ENCODE measurements at places on chromosomes 3 and 15.

GRCh38 chr3:191239407-191240031 lies 40.5 kb downstream of the OSTN start:
- DNase-seq, result no peak

GRCh38 chr15:94793641-94794040 lies 562.3 kb downstream of the MCTP2 start:
- no peak for DNase-seq

DNA sequence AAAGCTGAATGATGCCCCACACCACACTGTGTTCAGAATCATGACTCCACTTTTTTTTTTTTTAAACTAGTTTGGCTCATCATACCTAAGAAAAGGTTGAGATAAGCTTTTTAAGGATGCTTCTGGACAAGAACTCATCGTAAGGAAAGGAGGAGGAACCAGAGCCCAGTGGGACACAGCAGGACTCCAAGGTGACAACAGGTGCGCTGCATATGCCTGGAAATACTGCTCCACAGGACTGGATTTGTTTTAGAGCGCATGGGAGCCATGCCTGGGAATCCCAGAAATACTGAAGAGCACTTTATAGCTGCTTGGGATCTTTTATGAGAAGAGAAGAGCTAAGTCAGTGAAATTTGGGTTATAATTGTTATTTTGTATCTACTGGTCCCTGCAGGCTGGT lies 93.4 kb downstream of the NEDD4 start:
- DNase-seq, result no peak

DNA sequence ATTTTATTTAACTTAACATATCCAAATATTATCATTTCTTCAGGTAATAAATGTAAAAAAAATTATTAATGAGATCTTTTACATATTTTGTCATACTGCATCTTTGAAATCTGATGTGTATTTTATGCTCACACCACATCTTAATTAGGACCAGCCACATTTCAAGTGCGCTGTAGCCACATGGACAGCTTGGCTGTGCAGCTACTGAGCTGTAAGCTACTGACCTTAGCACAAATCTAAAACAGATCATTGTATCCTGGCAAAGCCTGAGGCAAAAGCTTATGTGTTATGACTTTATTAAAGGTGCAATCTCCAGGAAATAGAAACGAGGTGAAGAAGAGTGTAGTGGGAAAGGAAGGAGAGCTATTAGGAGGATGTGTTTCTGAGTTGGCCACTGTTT lies 126.7 kb upstream of the UBE2E2 start:
- DNase-seq, result no peak

DNA sequence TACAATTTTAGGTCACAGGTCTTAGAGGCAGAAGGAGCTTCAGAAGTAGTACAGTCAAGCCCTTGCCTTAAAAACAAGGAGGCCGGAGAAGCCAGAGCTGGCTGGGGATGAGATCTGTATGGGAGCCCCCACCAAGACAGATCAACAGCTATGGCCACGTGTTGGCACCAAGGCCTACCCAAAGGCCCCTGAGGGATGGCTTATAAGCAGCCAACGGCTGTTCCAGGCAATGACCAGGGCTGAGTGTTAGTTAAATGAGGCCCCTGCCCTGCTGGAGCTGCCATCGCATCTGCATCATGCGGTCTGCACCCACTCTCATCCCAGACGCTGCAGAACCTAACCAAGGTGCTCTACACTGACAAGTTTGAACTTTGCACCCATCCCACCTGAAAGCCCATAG lies 43.3 kb downstream of the CCDC12 start:
- no peak for DNase-seq

DNA sequence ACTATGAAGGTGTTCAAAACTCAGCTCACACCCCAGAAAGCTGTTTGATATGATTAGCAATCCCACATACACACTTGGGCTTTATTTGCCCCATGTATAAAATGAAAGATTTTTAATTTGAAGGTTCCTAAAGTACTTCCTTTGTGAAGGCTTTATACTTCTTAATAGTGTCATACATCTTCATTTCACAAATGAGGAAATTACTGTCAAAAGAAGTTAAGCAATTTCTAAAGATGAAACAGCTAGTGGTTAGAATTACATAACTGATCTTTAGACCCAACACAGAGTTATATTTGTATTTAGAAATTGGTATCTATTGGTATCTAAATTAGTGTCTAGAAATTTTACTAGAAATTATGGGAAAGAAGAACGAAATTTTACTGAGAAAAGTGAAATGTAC lies 7.1 kb downstream of the CD200R1 start:
- no peak for DNase-seq

GRCh38 chr3:24714436-24714835 lies 219.8 kb upstream of the THRB start:
- no peak for DNase-seq

All from CD4-positive, alpha-beta T cell treated with Interferon alpha-2 for 1 hour (primary cell).